ENCODE measurements at places on chromosomes 12 and 14.

DNA sequence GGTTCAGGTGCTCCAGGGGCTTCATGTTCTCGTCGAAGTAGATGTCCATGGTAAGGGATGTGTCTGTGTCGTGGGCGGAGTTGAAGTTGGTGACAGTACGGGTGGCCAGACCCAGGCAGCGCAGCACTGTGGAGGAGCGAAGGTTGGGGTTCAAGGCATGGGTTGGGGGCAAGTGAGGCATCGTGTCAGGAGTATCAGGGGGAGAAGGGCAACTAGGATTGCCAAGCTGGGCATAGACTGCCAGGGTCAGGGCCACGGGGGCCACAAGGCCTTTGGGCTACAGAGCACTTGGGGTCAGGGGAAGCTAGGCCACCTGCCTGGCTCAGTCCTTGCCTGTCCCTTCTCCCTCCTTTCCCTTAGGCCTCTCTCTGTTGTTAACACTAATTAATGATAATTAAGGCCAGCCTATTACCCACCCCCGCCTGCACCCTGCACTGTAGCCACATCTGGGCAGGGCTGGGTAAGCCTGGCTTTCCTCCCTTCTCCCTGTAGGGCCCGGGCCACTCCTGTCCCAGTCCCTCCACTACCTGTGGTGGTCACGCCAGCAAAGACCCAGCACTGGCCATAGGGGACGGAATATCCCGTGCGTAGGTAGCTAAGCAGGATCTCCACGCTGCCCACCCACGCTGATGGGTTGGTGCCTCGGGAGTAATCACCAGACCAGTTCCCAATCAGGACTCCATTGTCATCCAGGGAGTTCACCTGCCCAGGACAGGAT is 4.3 kb downstream of the TGM1 start:
- no peak for DNase-seq

- no peak for DNase-seq
These were observed 2.0 kb downstream of the POP5 start for GRCh38 chr12:120579179-120579578.

- no peak for DNase-seq
These were observed 287.6 kb upstream of the E2F7 start for GRCh38 chr12:77352946-77353345.

GRCh38 chr12:47858511-47859266 is 39.0 kb upstream of the HDAC7 start:
- no peak for DNase-seq

DNA sequence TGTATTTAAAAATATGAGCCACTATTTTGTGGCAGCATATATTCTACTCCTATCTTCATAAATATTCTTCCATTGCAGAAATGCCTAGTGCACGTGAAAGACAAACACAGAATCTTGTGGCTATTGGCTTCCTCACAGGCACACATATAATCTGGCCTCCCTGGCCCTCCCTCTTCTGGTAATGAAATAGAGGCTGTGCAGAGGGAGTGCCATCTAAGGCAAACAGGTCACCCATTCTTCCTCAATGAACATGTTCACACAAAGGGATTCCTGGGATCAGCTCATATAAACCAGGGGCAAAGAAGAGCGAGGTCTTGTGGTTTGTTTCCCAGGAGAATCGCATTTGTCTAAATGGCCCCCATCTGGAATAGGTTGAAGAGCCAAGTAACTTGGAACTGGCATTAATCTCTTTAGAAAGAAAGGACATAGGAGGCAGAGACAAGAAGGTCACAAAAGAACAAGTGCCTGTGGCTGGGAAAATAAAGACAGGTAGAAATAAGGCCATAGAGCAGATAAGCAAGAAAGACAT is 171.6 kb upstream of the PTPRQ start:
- DNase-seq: no peak

DNA sequence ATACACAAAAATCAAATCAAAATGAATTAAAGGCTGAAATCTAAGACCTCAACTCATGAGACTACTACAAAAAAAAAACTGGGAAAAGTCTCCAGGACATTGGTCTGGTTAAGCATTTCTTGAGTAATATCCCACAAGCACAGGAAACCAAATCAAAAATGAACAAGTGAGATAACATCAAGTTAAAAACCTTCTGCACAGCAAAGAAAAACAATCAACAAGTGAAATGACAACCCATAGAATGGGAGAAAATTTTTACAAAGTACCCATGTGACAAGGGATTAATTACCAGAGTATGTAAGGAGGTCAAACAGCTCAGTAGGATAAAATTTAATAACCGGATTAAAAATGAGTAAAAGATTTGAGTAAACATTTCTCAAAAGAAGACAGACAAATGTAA is 338.7 kb downstream of the SLC16A7 start:
- no peak for DNase-seq

GRCh38 chr12:115891556-115892164 is 385.8 kb downstream of the MED13L start:
- peak; percentile 40 for DNase-seq

- no peak for DNase-seq
These were observed 39.9 kb downstream of the MMAB start for GRCh38 chr12:109533487-109533740.

GRCh38 chr12:50642035-50642451 is 121.9 kb upstream of the ATF1 start:
- DNase-seq: no peak

DNA sequence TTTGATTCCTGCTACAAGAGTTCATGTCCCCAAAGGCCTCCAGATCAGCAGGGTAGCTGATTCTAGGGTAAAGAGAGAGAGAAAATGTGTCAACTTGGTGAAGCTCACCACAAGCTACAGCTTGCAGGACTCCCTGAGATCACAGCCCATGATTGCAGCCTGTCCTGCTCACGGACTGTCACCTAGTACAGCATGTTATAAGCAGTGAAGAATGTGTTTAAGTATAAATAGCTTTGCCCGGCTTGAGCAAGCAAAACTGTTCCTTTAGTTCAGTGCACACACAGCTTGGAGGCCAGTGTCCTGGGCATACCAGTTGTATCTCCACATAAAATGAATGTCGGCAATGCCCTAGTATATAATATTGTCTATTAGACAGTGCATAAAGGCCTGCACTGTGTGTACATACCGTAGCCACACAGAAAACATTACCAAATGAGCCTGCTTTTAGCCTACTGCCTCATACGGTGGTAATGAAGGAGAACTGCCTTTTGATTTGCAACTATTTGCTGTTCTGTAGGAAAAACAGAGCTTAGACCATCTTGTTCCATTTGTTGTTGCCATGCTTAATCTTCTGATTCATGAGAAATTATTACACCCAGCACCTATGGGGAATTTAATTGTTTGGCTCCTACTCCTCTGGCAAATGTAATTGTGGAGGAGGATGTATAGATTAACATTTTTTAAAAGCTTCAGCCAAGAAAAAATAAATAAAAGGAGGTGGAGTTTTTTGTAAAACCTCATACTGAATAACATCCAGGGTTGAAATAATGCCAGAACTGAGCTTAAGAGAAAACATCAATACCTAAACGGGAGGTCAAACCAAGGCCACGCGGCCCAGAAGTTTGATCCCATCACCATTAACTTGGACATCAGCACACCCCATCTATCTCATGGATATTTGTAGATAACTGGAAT is 108.1 kb upstream of the G2E3 start:
- no peak for DNase-seq

DNA sequence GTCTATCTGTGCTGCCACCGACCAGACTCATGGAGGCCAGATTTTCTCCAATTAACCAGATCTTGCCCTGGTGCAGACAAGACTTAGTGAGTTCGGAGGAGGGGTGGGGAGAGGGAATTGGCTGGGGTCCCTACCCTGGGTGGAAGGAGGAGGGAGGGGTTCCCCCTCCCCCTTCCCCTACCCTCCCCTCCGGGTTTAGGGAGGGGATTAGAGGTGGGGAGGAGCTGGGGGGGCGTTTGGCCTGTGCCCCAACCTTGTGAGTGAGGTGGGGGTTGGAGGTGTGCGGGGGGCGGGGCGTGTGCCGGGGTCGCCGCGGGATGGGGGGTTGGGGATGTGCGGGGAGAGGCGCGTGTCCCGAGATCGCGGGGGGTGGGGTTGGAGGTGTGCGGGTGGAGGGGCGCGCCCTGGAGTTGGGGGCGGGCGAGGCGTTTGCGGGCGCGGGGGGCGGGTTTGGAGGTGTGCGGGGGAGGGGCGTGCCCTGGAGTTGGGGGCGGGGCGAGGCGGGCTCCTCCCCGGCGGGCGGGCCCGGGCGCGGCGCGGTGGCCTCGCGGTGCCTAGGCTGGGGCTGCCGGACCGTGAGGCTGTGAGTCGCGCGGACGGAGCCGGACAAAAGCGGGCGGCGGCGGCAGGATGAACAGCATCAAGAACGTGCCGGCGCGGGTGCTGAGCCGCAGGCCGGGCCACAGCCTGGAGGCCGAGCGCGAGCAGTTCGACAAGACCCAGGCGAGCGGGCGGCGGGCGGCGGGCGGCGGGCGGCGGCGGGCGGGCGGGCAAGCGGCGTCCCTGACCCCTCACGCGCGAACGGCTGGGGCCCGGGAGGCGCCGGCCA is at the start of gene HIP1R:
TSS of gene HIP1R (plus strand) at position 537 of the 829 bp plus-strand sequence. CDS start at position 631, 94 bp downstream.
- DNase-seq: no peak

- DNase-seq: no peak
These were observed 110.6 kb downstream of the ANO6 start for GRCh38 chr12:45326358-45326975.

- no peak for DNase-seq
These were observed 108.4 kb downstream of the GPR135 start for GRCh38 chr14:59356767-59357166.

DNA sequence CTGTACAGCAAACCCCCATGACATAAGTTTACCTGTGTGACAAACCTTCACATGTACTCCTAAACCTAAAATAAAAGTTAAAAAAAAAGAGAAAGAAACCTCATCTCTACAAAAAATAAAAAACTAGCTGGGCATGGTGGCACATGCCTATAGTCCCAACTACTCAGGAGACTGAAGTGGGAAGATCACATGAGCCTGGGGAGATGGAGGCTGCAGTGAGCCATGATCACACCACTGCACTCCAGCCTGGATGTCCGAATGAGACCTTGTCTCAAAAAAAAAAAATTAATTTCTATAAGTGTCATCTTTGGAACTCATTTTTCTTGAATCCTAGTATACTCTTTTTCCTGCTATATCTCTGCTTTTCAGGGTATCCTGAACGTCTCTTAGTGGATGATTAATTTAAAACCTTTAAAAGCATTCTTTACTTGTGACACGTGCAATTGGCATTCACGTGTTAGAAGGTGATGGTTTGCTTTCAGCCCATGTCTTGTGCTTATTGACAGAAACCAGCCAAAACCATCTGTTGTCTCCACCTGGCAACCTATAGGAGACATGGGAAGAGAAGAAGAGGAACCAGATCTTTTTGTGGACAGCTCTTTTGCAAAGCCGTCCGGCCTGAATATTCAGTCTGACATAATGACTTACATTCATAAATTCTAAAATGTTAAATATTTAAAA is 30.6 kb upstream of the PPFIBP1 start:
- no peak for DNase-seq

GRCh38 chr12:102950950-102951619 is 6.4 kb upstream of the ASCL1 start:
- no peak for DNase-seq

DNA sequence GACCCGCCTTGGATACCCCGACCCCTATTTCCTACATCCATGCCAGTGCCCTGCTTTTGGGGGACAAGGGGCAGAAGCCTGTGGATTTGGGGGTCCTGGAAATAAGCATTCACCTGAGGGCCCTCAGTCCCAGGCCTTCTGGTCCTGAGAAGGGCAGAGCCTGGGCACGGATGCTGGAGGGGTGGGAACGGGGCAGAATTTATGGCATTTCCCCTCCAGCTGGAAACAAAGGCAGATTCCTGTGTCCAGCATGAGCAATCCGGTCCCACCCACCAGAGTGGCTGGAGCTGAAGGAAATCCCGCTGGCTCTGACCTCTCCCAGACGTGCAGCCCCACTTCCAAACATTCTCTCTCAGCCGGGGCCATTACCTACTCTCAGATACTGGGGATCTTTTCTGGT is 9.3 kb downstream of the ANKRD33 start:
- DNase-seq: no peak

DNA sequence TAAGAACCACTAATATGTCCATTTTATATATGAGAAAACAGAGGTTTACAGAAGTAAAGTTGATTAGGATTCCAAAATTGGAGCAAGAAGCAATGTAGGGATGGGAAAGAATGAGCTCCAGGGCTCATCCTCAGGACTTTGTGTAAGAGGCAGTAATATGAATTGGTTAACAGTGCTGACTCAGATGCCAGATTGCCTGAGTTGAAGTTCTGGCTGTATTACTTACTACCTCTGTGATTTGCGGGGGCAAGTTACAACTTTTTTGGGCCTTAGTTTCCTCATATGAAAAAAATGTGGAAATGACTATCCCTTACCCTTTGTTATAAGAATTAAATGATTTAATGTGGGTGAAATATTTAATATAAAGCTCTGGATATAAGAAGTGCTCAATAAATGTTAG is 35.1 kb upstream of the PPP2R5E start:
- DNase-seq: no peak

DNA sequence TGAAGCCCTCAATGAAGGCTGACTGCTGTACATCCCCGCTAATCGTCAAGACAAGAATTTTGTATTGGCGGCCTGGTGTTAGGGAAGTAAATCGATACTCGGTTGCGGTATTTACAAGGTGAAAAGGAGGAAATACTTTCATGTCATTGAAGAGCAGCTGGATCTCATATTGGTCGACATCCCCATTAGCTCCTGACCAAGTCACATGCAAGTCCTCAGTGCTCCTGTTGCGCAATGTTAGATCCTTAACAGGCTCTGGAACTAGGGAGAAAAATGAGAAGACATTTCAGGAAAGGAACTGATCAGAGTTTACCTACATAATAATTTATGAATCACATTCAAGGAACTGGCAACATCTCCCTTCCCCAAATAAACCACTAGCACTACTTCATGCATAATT is 66.2 kb downstream of the PTPRB start:
- no peak for DNase-seq

DNA sequence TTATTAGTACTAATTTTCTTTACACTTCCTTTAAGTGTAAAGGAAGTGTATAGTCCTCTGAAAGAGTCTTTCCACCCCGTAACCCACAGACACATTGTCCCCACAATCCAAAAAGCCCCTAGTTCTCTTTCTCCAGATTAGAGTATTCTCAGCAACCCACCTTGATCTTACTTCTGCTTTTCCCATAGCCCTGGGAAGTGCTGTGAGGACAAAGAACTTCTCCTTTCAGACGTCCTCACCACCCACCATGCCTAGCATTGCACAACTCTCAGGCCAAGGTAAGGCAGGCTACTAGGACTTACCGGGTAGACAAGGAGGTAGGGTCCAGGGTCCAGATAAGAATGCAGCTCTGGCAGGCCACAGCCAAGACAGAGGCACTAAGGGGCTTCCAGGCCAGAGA is 7.4 kb downstream of the AAAS start:
- no peak for DNase-seq

DNA sequence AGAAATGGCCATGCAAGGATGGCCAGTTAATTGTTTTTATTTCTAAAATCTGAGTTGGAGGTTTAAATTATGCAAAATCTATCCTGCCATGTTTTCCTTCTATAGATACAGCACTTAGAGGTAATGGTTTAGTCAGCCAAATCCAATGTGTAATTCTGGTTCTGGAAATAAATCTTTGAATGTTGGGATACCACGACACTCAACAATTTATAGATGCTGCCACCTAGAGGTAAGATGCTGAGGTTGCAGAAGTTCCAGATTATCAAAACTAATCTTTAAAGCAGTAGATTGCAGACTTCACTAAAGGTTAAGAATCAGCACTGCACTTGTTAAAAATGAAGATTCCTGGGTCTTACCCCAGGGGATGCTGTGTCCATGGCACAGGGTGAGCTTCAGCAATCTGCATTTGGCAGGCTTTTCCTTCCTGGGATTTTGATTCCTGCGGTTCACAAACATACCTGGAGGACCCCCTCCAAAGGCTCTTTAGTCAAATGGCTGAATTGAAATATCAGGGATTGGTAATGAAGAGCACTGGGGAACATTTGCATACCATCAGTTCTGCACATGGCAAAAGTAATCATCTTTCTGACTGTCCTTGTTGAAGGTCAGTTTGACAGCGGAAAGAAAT is 53.4 kb upstream of the ANO4 start:
- peak; percentile 13 for DNase-seq
